ENCODE measurements at places on chromosomes 4 and X.
A peak's percentile ranks its signal among the peaks of the same experiment; 100 is the strongest.

- DNase-seq: no peak
Measured at GRCh38 chr4:119521268-119521667, 107.3 kb downstream of the PDE5A start.

GRCh38 chrX:54807524-54808108 is at the start of gene MAGED2:
Gene MAGED2 (plus strand): TSS chrX:54807745. CDS start chrX:54809332, 1,587 bp downstream.
- DNase-seq: peak; percentile 33

- DNase-seq: no peak
Measured at GRCh38 chr4:87017580-87018342, 83.0 kb downstream of the AFF1 start.

DNA sequence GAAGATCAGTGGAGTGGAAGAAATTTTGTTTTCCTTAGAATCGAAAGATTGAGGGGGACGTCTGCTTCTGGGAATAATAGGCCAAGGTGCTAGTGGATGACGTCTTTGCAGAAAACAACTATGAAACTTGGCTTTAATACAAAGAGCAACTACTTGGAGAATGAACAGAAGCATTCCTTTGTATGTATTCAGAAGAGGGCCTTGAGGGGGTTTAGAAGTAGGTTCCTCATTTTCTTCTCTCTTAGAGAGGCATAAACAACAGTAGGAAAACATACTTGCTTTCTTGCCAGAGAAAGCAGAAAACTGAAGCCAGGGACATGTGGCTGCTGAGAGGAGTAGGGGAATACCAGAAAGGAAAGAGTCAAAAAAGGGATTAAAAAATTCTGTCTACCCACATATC is 167.8 kb downstream of the ZNF330 start:
- DNase-seq: no peak

DNA sequence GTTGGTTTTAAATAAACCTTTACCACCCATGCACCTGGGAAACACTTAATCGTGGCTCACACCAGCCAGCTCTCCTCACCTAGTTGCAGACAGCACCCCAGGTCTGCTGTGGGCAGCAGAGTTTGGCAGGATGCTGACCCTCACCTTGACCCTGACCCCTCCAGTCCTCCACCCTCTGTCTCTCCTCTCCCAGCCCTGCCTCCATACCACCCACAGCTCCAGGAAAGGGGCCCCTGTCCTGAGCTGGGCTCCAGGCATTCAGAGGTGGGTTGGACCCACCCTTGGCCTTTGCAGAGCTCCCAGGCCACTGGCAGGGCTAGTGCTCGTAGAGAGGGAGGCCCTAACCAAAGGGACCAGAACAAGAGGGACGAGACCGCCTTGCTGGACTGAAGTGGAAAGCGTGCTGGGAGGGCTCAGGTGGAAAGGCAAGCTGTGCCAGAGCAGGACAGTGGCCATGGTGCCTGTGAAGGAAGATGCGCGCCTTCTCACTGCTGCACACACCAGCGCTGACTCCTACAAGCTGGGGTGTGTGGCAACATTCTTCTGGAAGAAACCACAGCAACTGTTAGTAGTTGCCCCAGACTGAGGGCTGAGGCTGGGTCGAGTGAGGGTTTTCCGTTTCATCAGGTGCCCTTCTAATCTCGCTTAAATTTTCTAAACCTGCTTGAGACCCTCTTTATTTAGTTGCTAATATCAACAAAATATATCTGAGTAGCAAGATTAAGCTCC is 10.7 kb upstream of the S100P start:
- DNase-seq: no peak

GRCh38 chrX:53422861-53423306 is at the start of gene RIBC1:
Gene RIBC1 (plus strand): TSS chrX:53422873. CDS start chrX:53426277, 3,404 bp downstream.
- DNase-seq: no peak

DNA sequence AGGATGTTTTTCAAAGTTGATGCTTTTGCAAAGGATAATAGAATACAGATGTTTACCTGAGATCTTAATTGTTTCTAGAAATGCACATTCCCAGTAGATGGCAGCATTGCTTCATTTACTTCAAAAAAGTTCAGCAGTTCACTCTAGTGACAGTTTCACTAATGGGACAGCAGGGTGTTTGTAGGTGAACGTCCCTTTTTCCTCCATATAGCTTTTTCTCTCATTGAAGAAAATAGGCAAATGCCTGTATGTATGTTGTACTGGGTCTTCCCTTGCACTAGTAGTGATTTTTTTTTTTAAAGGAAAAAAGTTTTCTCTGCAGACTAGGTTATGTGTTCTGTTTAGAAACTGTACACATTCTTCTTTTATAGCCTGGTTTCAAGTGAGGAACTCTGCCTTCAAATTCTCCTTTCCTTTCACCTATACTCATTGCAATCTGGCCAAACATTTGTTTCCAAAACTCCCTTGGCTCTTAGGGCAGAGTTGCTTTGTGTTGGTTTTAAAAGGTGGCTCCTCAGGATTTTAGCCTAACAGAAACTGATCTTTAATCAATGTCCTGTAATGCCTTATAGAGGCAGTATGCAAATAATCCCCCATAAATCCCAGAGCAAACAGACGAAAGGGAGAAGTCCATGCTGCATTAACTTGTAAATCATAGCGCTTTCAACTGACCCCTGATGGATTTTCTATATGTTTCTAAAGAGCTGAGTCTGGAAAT is 86.3 kb downstream of the EGF start:
- DNase-seq: no peak

- no peak for DNase-seq
Measured at GRCh38 chrX:66036231-66036630, 3.6 kb downstream of the VSIG4 start.

DNA sequence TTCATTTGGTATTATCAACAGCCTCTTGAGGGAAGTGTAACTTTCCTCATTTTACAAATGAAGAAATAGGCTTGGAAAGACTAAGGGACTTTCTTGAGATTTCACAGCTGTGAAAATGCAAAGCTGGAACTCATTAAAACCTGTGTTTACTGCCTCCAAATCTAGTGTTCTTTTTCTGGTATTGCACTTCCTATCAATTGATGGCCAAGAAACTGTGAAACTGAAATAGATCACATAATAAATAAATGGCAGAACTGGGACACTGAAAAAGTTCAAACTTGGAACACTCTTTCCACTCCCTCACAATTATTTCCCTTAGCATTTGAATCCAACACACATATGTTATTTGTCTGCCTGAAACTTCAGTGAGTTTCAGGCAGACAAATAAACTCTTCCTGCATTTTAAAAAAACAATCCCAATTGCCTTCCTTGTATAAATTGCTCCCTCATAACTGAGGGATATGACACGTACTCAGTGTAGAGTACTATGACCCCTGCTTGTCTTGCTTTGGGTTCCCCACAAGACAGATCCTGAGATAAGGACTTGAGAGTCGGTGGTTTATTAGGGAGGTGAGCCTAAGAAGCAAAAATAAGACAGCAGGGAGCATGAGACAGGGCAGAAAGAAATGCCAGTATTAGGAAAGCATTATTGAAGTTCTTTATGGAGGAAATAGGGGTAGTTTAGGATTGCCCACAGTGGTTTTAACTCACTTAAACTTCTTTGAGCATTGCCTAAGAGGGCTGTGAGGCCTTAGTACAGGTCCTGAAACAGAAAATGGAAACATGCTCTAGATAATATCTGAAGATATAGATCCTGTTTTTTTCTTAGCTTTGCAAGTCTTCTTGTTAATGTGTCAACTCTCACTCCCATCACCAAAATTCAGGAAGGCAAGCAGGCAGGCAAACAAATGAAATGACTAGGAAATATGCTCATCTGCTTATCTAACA is 33.9 kb downstream of the RTL3 start:
- DNase-seq: no peak

- no peak for DNase-seq
Measured at GRCh38 chr4:141702472-141703182, 66.2 kb downstream of the IL15 start.

GRCh38 chr4:23364167-23364566 is 525.7 kb downstream of the PPARGC1A start:
- no peak for DNase-seq

DNA sequence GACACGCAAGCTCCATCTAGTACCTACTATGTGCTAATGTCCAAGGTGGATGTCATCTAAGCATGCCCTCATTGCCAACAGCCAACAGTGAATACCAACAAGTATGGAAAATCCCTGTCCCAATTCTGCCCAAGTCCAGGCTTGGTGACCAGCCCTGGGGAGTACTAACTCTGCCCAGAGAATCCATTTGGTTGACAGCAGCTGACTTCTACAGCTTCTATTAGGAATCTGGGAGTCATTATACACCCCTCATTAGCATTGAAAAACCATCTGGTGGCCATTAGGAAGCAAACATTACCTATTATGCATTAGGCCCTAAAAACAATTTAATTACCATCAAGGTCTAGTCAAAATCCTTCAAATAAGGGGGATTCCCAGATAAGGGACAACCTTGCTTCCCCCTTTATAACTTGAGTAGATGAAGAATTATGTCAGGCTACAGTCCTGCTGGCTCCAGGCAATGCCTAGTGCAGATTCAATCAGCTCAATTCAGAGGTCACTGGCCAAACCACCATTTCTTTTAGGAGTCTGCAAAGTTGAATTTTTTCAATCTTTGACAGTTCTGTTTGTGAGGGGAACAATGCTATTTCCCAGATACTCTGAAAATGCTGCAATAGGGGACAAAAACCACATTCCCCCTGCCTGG is 228.0 kb upstream of the LDB2 start:
- no peak for DNase-seq
